Activated T-helper 1 cell treated with Interleukin-2 at 50 U/mL for 16 hours (primary cell): ENCODE measurements at places on chromosomes 3 and 15.

GRCh38 chr15:99450896-99451358 is 114.9 kb upstream of the MEF2A start:
- peak; percentile 27 for DNase-seq

- DNase-seq: no peak
Measured at GRCh38 chr3:114034787-114035545, 21.4 kb downstream of the CCDC191 start.

DNA sequence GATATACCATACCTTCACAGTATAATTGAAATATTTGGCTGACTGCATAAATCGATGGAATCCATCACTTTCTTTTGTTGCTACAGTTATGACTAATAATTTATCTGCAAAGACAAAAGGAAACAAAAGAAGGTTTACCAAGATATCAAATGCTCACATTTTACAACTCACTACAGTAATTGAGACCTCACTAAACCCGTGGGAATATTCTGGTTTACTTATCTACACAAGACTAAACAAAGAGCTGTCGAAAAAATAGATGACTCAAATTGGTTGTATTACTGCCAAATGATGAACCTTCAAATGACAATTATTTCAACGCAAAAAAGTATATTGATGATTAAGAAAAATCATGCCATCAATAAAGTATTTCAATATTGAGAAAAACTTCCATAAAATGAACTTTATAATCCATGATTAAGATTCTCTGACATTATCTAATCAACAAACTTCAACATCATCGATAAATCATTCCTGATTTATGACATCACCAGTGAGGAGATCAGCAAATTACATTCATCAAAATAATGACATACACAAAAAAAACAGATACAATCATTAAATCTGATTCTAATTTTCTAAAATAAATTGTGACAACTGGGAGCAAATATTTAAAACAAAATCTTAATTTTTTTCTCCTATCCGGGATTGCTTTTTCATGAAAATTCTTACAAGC is 36.7 kb downstream of the PLOD2 start:
- no peak for DNase-seq

- DNase-seq: no peak
Measured at GRCh38 chr3:88896026-88896425, 211.4 kb upstream of the EPHA3 start.

DNA sequence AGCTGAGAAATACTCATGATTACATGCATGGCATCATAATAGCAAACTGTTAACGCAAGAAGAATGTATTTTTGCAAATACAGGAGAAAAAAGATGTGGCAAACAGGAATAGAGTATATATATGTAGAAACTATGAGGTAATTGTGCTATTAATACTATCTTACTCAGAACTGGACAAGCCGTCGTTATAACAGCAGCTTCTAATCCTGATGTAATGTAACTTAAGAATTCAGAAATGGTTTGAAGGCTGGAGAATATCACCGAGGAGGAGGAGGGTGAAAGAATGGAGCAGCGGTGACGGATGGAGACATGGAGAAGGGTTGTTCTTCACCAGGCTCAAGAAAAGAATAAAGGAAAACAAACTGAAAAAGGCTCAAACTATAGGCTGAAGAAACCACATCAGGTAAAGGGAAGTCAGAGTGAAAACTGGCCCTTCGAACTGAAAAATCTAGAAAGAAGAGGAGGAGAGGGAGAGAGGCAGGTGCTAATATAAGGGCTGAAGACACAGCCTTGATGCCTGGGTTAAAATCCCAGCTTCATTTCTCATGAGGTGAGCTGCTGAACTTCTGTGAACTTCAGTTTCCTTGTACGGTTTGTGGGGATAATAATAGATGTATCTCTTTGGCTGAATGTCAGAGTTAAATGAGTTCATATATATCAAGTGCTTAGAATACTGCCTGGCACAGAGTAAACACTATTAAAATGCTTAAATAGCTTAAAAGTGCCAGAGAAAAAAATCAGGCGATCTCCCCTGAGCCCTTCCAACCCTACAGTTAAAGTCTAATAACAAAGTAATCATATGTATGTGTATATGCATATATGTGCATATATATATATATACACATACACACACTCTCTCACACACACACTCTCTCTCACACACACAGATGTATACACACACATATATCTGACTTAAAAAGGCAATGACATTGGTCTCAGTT is 43.9 kb downstream of the GOLIM4 start:
- no peak for DNase-seq

DNA sequence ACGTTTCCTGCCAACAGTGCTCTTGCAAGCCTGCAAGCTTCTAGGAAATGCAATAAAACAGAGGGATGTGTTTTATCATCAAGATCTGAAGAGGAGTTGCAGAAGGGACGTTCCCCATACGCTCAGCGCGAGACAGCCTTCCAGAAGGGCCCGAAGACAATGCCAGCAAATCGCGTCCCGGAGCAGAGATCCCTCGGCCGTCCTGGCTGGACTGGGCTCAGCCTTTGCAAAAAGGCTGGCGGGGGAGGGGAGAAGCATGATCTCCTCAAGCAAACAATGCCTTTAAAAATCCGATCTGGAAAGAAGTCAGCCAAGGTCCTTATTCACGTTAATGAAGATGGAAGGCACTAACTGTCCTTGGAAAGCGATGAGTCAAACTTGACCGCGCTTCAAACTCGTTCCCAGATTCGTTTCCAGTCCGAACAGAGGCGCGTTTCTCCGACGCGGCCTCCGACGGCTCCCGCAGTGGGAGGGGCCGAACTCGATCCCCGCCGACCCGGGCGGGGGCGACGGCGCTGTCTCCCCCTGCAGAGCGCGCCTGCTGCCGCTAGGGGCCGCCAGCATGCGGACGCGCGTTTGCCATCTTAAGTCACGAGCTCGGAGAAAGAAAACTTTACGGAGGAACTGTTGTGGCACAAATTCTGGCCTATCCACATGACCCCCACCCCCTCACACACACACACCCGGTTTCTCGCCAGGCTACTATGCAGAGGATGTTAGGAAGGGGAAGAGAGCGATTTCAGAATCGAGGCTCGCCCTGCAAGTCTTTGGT is 5.5 kb downstream of the BCL6 start:
- peak; percentile 73 for DNase-seq

- no peak for DNase-seq
Measured at GRCh38 chr15:99167201-99167600, 62.3 kb downstream of the SYNM start.

- DNase-seq: no peak
Measured at GRCh38 chr3:177665122-177665808, 468.0 kb upstream of the TBL1XR1 start.

- DNase-seq: no peak
Measured at GRCh38 chr3:149969110-149969939, 1.4 kb downstream of the PFN2 start.

DNA sequence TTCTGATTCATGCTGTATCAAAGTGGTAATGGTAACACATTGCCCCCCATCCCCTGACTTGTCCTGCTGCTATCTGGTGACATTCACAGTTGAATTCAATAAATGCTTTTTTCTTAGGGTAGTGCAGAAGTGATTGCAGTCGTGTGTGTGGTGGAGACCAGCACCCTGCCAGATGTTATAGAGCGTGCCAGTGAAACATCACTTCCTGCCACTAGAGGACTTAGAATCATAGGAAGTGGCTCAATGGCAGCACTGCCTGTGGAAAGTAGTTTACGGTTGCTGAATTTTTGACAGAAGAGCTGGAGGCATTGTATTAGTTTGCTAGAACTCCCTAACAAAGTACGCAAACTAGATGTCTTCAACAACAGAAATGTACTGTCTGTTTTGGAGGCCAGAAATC is 37.4 kb upstream of the P2RY12 start:
- no peak for DNase-seq

DNA sequence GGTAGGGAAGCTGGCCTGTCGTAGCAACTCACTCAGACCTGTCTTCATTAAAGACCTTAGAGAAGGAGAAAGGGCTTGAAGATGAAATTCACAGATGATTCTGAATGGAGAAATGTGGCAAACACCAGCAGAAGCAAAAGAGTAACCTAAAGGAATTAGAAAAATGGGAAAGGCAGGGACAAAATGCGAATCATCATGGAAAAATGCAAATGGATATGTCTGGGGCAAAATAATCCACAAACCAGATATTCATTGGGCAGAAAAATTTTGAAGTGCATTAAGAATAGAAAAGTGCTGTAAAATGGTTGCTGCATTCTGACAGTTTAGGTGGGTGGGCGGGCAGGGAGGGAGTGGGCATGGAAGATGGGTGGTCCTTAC is 156.9 kb upstream of the RASGRP1 start:
- DNase-seq: no peak

DNA sequence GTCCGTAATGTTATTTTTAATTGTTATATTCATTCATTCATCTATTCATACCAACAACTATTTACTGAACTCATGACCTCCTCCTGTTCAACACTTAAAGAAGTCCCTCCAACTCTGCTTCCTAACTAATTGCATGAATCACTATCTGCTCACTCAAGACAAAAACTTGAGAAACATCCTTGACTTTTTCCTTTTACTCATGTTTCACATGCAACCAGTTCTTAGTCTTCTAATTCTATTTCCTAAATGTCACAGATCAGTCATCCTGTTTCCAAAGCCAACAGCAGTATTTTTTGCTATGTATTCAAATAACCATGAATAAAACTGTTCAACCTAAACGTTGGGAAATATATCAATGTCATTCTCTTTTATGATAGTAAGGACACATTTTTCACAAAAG is 124.6 kb upstream of the GBE1 start:
- DNase-seq: no peak

GRCh38 chr3:112437146-112438022 is 61.9 kb downstream of the BTLA start:
- DNase-seq: no peak

DNA sequence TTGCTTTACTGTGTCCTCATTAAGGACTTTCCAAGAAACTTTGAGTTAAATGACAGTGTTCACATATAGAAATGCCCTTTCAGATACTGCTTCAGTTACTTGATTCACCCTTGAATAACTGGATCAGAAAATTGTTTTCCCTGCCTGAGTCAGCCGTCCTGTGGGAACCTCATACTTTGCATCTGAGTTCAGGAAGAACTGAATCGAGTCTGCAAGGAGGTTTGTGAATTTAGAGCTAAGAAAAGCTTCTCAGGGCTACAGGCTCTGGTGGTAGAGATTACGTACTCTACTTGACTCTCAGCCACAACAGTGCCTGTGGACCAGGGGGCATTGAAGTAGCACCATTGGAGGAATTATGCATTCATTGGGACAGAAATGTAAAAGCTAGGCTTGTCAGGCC is 252.4 kb upstream of the C2CD4B start:
- no peak for DNase-seq

DNA sequence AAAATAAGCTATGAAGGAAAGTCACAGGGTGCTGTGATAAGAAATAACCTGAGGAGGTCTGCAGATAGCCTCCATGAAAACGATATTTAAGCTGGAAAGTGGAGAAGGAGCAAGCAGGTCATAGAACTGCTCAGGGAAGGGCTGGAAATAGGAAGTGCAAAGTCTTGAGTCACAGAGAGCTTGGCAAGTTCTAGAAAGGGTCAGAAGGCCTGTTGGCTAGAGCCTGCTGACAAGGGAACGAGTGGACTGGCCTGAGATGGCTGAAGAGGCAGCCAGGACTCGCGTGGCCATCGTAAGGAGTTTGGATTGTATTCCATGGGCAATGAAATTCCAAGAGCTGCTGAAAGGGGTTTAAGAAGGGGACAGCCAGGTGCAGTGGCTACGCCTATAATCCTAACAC is 64.7 kb upstream of the IL12A start:
- DNase-seq: no peak

- no peak for DNase-seq
Measured at GRCh38 chr15:78049691-78050440, 27.6 kb downstream of the TBC1D2B start.

DNA sequence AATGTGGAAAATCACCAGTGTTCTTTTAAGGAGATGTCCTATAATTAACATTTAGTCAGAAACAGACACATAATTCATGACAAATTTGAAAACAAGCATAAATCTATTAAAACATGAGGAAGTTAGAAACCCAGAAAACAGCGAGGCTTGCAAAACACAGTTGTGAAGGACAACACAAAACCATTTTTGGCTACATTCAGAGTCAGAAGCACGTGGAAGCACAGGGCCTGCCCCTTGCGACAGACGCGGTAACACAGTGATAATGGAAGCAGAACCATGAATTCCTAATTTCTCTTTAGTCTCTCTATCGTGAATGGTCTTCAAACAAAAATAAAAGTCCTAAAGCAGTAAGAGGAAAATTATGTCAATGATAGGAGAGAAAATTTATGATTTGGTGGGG is 12.2 kb downstream of the NCEH1 start:
- no peak for DNase-seq

DNA sequence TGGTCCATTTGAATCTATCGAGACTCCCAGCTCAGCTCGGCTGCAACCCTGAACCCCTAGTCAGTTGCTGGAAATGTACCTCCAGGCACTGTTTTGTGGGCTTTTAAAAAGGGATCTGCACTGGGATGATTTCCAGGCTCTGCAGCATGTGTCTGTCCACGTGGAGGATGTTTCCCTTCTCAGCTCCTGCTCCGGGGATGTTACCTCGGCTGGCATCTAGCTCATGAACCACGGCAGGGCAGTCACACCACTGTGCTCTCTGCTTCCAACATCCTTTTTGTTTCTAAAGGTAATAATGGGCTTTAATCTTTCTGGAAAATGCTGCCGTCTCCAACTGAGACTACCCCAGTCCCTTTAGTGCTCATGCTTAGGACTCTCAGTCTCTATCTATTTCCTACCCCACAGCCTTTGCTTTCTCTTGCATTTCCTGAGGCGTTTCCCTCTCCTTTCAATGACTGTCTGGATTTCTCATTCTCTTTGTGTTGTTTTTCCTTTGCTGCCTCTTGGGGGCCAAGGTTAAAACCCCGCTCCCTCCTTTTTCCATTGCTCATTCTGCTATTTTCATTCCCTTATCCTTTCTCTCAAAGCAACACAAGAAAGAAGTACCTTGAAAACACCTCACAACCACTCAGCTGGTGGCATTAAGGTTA is 42.9 kb upstream of the AKAP13 start:
- DNase-seq: no peak

- no peak for DNase-seq
Measured at GRCh38 chr15:27248251-27248650, 277.3 kb downstream of the GABRG3 start.

DNA sequence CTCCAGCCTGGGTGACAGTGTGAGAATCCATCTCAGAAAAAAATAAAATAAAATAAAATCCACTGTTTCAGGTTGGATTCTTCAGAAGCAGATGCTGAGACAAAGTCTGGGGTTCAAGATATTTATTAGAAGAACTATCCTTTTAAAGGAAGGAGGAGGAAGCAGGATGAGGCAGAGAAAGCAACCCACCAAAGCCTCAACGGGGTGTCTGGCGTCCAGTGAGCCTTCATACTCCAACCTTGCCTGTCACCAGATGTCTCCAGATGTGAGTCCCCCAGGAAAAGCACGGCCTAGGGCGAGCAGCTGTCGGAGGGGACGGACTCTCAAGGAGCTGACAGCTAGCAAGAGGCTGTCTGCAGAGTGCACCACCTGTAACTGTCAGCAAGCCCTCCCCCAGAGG is 37.3 kb downstream of the MB21D2 start:
- no peak for DNase-seq

GRCh38 chr3:21013566-21013965 is 737.4 kb downstream of the ZNF385D start:
- no peak for DNase-seq
